ENCODE measurements at places on chromosomes 5 and 9.
A peak's percentile ranks its signal among the peaks of the same experiment; 100 is the strongest.

DNA sequence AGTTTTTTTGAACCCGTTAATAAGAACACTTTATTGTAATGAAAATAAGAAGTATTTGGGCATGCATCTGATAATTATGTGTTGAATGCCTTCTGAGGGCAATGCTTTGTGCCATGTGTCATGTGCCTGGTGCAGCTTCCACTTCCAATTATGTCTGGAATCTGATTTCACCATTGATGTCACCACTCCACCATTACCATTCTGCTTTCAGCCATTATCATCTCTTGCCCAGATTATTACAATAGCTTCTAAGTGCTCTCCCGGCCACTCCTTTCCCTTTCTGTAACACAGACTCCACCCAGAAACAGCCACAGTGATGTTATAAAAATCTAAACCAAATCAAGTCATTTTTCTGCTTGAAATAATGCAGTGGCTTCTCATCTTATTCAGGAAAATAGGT is 171.7 kb downstream of the C9orf152 start:
- no peak for DNase-seq

DNA sequence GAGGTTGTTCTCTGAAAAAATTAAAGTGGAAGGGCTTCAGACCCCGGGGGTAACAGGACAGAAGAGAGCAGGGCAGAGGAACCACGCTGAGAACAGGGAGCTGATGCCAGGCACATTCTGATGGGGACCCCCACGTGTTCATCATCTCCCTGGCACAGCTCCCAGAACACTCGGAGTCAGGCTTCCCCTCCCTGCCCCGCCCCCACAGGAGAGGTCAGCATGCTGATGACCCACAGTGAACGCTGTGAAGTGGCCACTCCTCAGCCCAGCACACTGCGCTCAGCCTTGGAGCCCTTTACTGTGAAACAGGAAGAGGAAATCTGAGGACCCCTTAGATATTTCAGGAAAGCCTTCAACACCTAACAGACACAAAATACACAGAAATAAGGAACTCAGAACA is 16.4 kb downstream of the RETREG1 start:
- peak; percentile 65 for DNase-seq

GRCh38 chr5:154647114-154647760 is 107.9 kb upstream of the LARP1 start:
- DNase-seq: no peak

- no peak for DNase-seq
Observed at GRCh38 chr5:32501071-32502002, 56.8 kb upstream of the ZFR start.

- no peak for DNase-seq
Observed at GRCh38 chr5:123485275-123485674, 26.7 kb upstream of the CSNK1G3 start.

DNA sequence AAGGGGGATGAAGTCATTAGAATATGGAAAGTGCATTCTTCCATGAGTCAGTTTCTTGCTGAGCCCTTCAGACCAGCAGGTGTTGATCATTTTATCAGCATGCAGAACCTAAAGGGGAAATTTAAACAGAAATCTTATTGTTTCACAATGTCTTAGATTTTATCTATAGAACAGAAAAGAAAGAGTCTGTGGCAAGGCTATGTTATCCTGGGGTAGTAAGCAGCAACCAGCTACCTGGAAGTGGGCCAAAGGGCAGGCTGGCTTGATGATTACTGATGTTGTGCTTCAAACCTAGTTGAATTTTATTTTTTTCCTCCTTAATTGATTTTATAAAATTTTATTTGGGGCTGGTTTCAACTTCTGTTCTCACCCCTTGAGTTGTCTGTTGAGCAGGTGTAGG is 101.5 kb downstream of the LRRC70 start:
- DNase-seq: no peak

DNA sequence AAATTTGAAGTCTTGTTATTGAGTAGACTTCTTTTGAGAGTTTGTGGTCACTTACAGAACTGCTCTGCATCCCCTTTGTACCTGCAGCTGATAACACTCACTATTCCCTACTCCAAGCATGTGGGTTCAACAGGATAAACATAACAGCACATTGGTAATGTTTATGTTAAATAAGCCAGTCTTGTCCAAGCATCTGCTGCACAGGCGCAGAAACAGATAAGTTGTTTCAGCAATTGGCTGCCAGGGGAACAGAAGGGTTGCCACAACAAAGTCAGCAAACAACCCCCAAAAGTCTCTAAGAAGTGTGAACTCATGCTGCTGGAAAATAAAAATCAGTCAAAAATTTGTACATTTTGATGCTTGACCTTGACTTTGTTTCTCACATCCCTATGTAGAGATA is 174.6 kb downstream of the GDNF start:
- no peak for DNase-seq

DNA sequence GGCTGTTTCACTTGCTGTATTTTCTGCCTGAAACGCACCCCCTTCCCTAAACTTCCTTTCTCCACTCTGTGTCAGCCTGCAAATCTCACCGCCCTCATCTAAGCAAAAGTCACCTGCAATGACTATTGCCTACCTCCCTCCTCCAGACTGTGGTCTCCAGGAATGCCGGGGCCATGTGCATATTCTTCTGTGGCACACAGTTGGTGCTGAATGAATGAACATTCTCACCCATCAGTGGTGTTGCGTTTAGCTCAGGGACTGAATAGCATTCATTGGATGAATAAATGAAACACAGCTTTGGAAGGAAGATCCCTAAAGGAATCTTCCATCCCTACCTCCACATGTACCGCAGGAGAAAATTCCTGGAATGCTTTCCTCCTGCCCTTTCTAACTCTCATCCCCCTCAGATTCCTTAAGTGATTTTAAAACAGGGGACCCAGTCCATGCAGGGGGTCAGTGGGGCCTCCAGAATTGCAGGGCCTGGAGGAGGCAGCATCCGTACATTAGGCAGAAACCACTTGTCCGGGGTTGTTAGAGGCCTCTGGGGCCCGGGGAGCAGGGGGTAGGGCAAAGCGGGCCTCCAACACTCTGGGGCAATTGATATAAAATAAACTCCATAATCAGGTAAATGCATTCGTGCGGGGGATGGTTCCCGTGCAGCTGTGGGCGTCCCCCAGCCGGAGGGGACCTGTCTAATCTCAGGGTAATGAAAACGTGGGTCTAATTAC is 28.3 kb upstream of the PTGS1 start:
- DNase-seq: no peak

- no peak for DNase-seq
Observed at GRCh38 chr9:89721176-89721700, 116.4 kb downstream of the GADD45G start.

- no peak for DNase-seq
Observed at GRCh38 chr5:61264273-61264661, 67.8 kb upstream of the ZSWIM6 start.

DNA sequence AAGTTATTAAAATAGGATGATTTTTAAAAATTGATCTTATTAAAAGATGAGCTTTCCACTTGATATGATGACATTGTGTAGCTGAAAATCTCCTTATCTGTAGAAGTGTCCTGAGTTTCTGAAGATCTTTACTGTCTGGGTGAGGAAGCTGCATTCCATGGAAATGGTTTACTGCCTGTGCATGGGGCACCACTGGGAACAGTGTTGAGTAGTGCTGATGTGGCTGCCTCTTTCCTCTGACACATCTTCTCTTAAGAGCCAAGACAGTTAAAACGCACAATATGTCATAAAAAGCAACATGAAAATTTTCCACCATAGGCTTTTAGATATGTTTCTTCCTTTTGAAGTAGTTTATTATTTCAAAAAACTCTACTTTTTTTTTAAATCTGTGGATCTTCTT is 24.6 kb downstream of the SECISBP2 start:
- no peak for DNase-seq

DNA sequence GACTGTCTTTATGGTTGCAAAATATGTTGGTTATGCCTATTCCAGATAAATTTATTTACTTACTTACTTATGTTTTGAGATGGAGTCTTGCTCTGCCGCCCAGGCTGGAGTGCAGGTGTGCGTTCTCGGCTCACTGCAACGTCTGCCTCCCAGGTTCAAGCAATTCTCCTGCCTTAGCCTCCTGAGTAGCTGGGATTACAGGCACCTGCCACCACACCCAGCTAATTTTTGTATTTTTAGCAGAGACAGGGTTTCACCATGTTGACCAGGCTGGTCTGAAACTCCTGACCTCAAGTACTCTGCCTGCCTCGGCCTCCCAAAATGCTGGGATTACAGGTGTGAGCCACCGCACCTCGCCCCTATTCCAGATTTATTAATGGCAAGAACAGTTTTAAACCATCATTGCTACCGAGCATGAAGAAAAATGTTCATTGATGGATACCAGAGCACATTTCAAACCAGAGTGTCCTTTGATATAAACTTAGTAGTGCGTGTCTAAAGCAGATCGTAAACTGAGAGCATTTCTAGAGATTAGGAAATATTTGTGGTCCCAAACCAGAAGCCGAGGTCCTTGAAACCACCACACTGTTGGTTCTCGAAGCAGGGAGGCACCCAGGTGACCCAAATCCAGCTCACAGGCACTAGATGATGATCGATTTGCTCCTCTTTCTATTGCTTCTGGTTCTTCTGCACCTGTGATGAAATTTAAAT is 85.2 kb downstream of the GRAMD2B start:
- DNase-seq: no peak

DNA sequence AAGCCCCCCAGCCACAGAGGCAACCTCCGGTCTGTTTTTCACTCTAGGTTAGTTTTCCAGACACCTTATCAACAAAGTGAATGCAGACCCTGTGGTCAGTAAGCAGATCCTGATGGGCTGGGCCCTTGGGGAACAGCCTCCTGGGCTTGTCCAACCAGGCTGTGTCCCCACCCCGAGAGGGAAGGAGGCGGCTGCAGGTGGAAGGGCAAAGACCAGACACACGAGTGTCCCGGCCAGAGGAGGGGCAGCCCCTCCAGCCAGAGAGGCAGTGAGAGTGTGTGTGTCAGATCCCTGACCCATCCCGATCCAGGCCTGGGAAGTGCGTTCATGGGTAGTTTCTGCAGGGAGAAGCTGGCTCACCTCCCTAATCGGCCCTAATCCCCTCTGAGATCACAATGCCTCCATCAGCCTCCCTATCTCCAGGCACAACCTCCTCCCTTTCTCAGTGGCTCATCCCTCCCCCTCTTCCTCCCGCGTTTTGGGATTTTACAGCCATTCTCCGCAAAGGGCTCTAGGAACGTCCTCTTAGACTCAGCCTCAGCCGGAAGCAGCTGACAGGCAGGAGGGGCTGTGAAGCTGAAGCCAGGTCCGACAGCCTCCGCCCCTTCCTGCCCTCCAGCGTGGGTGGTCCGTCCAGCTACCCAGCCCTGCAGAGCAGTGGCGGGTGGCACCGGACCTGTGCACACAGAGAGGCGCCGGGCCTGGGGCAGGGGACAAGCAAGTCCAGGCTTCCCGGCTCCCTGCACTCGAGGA is 9.7 kb downstream of the SLC12A7 start:
- no peak for DNase-seq

- no peak for DNase-seq
Observed at GRCh38 chr5:31886206-31886605, 247.3 kb downstream of the PDZD2 start.

DNA sequence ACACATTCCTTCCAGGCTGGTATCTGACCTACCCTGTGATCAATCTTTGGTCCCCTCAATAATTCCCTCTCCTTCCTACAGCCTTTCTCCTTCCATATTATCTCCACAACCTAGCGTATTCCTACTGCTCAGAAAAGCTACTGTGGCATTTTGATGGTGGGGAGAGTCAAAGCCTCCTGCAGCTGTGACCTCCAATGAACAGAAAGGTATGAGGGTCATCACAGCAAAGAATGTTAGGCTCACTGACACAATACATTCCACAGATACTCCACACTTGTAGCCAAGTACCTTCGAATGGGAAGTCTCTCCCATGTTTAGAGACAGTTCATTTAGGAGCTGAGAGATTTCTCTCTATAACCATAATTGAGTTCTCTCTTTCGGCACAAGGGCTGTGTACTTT is 5.9 kb downstream of the FBN2 start:
- no peak for DNase-seq

DNA sequence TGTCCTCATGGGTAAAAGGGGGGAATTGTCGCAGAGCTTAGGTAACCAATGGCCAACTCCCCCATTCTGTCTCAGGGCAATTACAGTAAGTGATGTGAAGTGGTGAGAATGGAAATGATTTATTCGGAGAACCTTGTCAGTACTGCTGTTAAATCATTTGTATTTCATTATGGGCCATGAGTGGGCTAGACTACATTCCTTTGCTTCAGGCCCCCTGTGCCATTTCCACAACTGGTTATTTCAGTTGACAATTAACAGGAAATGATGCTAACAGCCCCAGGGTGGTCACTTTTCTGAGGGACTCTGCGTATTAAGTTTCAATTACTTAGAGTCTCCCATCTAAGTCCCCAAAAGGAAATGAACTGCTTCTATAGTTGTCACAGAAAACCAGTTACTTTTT is 653.7 kb downstream of the CCDC171 start:
- DNase-seq: no peak

- no peak for DNase-seq
Observed at GRCh38 chr5:108373426-108373825, 8.5 kb downstream of the FBXL17 start.

- DNase-seq: peak; percentile 68
Observed at GRCh38 chr9:6549106-6549800, 96.3 kb downstream of the GLDC start.

- no peak for DNase-seq
Observed at GRCh38 chr5:118832974-118833373, 155.4 kb downstream of the DTWD2 start.

DNA sequence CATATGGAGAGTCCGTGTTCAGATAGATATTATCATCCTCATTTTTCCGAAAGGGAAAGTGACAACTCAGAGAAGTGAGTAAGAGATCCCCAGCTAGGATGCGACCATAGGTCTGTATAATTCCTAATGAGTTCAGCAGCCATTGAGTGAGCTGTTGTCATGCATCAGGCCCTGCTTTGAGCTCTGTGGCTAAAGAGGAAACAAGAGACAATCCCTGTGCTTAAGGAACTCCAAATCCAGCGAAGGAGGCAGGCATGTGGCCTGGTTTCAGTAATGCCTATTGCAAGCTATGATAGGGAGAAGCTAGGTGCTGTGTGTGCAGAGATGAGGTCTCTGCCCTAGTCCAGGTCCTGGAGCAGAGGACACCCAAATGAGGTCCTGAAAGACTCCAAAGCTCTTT is 192.8 kb downstream of the ACTL7B start:
- DNase-seq: no peak

- DNase-seq: no peak
Observed at GRCh38 chr5:45622365-45622764, 73.8 kb downstream of the HCN1 start.

DNA sequence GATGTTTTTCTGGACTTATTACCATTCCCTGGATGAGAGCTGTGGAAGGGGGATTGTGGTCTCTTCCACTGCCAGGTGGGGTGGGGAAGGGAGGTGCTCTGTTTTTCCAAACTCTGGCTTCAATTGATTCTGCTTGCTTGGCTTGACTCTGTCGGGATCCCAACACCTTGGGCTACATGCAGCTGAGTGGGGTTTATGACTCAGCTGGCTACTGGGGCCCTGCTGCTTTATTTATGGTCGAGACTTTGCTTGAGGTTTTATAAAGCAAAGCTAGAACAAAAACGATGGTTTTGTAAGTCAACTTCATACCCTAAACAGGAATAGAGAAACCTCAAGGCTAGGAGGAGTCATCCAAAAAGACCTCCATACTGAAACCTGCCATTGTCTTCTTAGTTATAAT is 76.3 kb downstream of the AOPEP start:
- DNase-seq: no peak

GRCh38 chr9:126861707-126862103 is 1.3 kb downstream of the ZBTB34 start:
- DNase-seq: no peak

GRCh38 chr9:72932619-72933018 is 20.2 kb downstream of the ALDH1A1 start:
- no peak for DNase-seq

Data from NCI-H1092 (cell line).